ENCODE measurements at places on chromosomes 1 and 21.

GRCh38 chr1:229070168-229070567 is 200.7 kb upstream of the RAB4A start:
- DNase-seq: peak; percentile 68

DNA sequence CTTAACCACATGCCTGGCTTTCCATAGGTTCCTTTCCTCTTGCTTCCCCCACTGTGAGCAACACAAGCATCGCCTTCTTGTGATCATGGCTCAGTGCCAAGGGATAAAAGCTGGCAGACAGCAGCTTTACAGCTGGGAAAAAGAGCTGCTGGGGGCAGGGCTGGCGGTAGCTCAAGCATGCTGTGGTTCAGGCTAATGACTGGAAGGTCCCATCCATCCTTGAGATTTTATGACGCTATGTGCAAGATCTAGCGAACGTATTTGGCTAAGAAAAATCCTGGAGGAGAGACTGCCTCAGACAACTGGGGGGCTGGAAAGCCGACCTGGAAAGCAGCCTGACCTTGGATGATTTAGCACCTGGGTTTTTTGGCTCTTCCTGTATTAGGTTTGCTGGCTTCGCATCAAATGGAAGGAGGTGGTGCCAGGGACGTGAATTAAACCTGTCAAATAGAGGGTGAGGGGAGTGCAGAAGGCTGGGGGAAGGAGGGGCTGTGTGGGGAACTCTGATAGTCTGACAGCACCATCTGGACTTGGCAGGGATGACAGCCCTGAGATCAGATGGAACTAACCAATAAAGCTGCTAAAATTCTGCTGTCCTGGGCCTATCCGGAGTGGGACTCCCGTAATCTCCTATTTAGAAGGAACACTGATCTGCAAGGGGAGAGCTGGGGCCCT is 34.8 kb downstream of the ZMYND12 start:
- peak; percentile 98 for DNase-seq

- peak; percentile 76 for DNase-seq
These were observed 1.9 kb downstream of the SORT1 start for GRCh38 chr1:109395602-109396512.

- no peak for DNase-seq
These were observed 20.7 kb upstream of the GJA5 start for GRCh38 chr1:147781056-147781471.

GRCh38 chr1:79255421-79255820 is 248.9 kb upstream of the ADGRL4 start:
- DNase-seq: no peak

DNA sequence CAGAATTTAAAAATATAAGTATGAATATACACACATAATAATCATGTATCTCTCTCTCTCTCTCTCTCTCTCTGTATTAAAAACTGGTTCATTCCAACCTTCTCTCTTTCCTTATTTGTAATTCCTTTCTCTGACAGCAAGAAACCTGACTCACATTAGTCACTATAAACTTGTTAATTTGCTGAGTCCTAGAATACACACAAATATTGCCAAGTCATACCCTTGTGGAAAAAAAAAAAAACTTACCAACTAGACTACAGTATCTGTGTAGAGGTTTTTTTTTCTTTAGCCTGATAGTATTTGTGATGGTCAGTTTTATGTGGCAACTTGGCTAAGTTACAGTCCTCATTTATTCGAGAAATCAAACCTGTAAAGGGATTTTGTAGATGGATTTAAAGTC is 26.3 kb upstream of the NHLH2 start:
- DNase-seq: no peak

DNA sequence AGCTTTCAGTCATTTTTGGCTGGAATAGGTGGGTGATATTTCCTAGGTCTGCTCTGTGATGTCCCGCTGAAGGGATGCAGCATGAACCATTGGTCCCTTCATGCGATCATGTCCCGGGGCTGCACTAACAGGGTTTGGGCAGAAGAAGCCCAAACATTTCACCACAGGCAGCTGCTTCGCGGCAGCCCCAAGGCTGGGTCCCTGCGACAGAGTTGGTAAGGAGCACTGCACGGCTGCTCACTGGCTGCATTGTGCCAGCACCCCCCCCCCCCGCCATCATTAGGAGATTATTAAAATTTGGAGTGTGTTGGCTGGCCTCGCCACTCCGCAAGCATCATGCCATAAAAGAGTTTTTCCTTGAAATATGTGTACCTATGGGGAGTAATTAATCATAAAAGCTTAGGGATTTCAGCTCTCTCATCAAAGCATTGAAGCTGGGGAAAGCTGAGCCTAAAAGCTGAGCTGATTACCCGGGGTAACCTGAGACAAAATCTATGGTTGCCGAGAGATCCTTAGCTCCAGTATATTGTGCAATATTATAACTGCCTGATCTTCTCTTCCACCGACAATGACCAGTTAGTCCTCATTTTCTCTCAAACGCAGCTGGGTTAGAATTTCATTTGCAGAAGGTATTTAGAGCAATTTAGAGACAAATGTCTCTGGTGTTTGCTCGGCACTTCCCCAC is 62.5 kb downstream of the PEX14 start:
- DNase-seq: no peak

- DNase-seq: peak; percentile 76
These were observed 280.9 kb downstream of the TPR start for GRCh38 chr1:186094172-186094571.

- DNase-seq: peak; percentile 31
These were observed 182.1 kb upstream of the DMRTA2 start for GRCh38 chr1:50605186-50605875.
